ENCODE measurements at places on chromosomes 4 and X. TPM values are rescaled to one million over a fixed set of nuclear protein-coding genes. Genes with fewer than 3 reads are reported as not detected.

DNA sequence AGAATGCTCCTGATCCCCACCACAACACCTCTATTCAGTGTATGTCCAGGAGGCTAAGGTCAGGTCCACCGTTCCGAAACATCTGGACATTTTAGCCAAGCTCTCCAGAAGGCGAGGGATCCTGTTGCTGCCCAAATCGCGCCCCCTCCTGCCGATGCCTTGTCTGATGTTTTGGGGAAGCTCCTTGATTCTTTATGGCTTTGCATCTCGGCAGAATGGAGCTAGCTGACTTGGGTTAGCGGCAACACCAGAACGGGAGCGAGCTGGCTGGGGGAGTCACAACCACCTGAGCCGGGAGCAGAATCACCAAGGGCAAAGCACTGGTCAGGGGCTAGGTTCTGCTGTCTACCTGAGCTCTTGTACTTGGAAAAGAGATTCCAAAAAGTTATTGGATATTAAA lies 6.6 kb upstream of the POU3F4 start:
- DNase-seq = no peak

DNA sequence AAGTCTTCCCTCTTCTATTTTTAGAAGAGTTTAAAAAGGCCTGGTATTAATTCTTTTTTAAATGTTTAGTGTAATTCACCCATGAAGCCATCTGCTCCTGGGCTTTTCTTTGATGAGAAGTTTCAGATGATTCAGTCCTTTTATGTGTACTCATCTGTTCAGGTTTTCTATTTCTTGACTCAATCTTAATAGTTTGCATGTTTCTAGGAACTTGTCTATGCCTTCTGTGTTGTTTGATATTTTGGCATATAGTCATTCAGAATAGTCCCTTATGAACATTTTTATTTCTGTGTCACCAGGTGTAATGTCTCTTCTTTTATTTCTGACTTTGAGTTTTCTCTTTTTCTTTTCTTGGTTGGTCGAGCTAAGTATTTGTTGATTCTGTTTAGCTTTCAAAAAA lies 20.2 kb upstream of the IL2 start:
- DNase-seq = no peak

DNA sequence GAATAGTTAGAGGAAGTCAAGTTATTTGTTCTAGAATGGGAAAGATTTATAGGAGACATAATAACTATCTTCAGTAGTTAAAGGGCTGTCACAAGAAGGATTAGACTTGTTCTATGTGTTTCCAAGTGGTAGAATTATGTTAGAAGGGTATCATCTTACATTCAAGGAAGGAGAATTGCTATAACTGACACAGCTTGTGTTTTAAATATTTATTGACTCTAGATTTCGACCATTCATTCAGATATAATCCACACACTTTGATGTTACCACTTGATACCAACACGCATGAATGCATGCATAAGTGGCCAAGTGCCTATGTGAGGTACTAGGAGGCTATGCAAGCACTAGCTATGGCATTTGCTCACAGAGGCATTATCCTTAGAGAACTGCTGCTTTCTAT lies 122.7 kb downstream of the CCNB3 start:
- DNase-seq = no peak

DNA sequence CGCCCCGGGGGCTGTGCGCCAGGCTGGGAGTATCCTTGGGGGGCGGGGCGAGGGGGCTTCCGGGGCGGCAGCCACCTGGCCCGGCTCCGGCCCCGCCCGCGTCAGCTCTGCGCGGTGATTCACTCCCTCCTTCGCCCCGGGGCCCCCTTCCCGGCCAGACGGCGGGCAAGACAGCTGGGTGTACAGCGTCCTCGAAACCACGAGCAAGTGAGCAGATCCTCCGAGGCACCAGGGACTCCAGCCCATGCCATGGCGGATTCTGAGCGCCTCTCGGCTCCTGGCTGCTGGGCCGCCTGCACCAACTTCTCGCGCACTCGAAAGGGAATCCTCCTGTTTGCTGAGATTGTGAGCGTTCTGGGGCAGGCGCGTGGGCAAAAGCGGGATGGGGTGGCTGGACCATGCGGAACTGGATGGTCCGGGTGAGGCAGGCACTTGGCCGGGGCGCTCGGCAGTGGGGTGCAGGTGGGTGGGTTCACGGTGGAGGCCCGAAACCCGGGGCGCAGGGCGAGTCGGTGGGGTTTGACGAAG lies at the start of gene PLP2:
PLP2 (plus strand) TSS at position 147 of the 528 bp plus-strand sequence; CDS start at position 250, 103 bp downstream.
- DNase-seq = no peak

GRCh38 chr4:158133551-158133950 lies 39.3 kb downstream of the GASK1B start:
- no peak for DNase-seq

DNA sequence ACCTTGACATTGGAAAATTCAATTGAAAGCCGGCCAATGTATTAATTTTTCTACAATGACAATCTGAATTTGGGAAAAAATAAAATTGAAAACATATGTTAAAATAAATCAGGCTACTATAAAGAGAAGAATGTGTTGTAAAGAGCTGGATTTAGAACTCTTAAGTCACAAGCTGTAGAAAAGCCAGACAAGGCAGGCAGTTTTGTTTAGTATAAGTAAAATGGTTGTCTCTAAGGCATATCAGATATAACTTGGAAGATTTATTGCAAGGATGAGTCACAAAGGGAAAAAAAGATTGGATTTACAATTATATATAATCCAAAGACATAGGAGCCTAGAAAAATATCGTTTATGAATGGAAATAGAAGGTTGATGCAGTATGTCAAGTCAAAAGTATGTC lies 549.1 kb upstream of the EPHA5 start:
- DNase-seq = no peak

DNA sequence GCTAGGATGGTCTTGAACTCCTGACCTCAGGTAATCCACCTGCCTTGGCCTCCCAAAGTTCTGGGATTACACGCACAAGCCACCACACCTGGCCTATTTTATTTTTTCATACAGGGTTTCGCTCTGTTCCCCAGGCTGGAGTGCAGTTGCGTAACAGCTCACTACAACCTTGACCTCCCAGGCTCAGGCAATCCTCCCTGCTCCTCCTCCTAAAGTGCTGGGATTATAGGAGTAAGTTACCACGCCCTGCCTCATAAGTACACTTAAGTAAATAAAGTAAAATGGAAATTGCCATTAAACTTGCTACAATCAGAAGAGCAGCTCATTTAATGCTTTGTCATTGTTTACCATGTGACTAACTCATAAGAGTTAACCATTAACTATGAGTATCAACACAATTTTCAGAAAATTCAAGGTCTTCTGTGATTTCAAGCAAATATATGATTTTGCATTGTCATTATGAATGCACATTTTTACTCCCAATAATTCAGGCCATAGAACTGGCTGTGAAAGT lies 12.3 kb downstream of the UGDH start:
- DNase-seq = peak; percentile 15

- DNase-seq = no peak
Observed at GRCh38 chrX:19194285-19195242, 72.3 kb upstream of the ADGRG2 start.

GRCh38 chrX:9856588-9856987 lies 70.4 kb downstream of the SHROOM2 start:
- no peak for DNase-seq

Gene LPAR4
- 2.6 TPM for total RNA-seq

Gene NUP54
- total RNA-seq = 37.8 TPM

Gene MAB21L2
- 72.1 TPM for total RNA-seq

Gene CXCL9
- not detected for total RNA-seq

Data from osteocyte (in vitro differentiated cells).